ENCODE measurements at places on chromosomes 3 and 15.

DNA sequence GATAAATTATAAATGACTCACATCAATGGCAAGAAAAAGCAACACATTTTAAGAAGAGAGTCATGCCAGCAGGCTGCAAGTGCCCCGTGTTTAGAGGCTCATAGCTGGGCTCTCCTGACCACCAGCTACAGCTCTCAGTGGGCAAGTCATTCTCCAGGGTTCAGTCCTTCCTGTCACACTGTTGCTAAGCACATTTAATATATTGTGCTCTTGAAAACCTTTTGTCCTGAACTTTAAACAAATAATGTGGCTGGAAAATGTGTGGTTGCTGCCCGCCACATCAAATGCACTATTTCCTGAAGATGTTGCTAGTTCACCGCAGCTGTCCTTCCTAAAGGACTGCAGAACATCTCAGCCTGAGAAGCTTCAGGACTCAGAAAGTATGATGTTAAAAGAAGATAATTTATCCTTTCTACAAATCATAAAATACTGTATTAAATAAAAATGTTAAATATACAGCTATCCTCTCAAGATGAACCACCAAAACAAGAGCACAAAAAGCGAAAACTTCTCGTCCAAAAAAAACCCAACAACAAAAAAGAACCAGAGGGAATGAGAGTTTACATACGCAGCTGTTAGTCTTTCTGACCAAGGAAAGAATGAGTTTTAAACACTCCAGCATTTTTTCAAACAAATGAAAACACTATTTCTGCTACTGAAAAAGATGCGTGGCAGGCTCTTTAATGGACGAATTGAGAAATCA, 951 bp downstream of the TARS3 start:
- DNase-seq, result no peak

DNA sequence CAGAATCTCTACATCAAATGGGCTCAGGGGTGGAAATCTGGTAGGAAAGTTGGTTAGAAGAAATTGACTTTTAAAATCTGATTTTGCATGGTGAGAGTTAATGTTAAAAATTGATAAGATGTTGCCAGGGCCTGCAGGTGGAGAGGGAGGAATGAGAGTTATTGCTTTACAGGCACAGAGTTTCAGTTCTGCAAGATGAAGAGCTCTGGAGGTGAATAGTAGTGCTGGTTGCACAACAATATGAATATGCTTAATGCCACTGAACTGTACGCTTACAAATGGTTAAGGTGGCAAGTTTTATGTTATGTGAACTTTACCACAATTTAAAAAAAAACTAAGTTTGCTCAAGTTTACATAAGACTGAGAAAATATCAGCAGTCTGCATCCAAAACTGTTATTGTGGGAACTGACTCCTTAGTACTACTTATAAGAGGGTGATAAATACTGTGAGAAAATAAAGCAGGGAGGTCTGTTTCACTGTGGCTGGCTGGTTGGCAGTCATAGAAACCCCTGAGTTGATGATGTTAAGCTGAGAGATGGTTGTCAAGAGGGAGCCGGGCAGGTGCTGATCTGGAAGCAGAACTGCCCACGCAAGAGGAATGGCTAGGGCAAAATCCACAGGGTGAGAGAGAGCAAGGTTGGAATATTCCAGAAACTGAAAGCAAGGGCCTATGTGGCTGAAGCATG, 144.9 kb downstream of the EDEM1 start:
- DNase-seq, result no peak

DNA sequence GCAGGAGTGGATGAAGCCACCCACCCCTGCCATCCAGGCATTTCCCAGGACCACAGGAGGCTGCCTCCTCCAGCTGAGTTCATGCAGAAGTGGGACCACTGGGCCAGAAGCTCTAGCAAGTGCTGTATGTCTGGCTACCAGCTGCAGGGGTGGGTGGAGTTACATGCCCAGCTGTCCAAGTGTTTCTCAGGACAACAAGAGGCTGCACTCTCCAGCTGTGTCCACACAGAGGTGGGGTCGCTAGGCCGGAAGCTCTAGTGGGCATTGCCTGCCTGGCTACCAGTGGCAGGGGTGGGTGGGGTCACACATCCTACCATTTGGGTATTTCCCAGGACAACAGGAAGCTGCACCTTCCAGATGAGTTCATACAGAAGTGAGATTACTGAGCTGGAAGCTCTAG, 234.0 kb upstream of the PPP2R3A start:
- DNase-seq, result no peak

DNA sequence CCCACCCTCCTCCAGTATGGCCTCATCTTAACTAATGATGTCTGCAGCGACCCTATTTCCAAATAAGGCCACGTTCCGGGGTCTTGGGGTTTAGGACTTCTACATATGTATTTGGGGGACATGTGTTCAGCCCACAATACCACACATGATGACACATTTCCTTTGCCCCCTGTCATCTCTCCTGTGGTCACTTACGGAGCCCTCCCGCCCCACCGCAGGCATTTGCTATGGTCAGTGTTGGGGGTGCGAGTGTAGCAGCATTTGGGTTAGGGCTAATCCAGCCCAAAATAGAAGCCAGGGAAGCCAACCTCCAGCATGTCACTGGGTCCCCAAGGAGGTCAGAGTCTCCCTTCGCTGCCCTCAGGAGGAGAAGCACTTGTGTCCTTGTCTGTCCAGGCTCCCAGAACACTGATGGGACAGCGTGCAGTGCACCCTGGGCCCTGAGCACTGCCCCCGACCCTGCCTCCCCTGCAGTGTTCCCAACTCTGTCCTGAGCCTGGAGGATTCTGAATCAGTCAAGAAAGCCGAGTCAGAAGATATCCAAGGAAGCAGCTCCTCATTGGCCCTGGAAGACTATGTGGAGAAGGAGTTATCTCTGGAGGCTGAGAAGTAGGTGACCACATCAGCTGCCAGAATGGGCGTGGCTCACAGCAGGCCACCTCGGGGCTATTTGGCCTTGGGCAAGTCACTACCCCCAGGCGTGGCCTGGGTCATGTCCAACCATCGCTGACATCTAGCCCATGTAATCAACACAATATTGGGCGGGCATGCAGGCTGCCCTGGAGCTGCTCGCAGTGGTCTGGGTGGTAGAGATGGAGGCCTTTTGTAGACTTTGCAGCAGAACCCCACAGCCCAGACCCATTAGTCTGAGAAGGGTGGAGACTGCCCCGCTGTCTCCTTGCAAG, 46.9 kb upstream of the FGD5 start:
- no peak for DNase-seq

- DNase-seq, result no peak
Observed at GRCh38 chr3:136788154-136788553, 30.8 kb upstream of the SLC35G2 start.

GRCh38 chr3:53510508-53510907, 16.1 kb downstream of the CACNA1D start:
- no peak for DNase-seq

DNA sequence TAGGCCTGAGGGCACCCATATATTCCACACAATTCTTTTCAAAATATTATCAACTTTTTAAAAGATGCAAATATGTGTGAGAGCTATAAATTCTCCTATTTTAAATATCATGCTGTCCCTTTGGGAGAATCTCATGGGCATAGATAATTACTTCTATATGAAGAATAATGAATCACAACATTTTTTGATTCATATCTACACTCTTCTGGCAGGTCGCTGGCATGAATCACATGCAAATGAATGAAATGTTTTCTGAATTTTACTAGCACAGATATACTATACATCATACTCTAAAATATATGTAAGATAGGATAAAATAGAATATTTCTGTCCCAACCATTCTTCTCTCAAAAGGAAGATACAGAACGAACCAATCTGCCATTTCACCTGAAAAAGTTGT, 277.7 kb upstream of the KCNH8 start:
- no peak for DNase-seq

DNA sequence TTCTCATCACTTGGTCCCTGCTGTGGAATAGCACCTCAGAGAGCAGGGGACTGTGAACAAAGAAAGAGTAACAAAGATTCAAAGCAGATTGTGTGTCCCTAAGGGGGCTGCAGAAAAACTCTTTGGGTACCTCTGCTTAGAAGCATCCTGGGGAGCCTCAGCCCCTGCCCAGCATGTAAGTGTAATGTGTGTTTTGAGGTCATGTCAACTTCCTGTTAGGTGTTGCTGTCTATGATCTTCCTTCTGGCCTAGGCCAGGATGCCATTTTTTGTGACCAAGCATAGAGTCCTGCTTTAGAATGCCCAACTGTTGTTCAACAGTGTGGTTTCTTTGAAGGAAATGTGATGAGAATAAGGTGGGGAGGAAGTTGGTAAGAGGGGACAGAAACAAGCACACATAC, 77.1 kb upstream of the BCL6 start:
- DNase-seq, result no peak

GRCh38 chr3:121737644-121738043, 11.9 kb downstream of the GOLGB1 start:
- DNase-seq, result no peak

DNA sequence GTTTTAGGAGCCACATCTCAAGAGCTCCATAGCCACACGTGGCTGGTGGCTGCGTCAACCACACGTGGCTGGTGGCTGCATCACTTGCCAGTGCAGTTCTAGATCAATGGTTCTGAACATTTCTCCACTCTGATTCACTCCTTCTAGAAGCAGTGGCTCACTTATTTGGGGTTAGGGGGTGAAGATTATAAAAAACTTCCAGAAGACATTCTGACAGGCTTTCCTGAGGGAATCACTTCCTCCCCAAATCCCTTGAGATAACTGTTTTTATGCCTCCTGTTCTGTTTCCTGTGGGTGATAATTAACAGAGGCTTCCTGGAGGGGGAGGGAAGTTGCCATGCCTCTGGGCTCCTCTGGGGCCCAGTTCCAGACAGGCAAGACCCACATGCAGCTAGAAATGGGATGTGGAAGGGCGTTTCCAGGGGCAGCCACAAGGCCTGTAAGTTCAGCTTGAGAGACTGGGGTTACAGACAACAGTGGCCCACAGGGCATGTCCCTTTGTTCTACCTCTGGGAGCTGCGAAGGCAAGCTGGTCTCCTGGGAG, 23.6 kb downstream of the HEG1 start:
- DNase-seq, result no peak

DNA sequence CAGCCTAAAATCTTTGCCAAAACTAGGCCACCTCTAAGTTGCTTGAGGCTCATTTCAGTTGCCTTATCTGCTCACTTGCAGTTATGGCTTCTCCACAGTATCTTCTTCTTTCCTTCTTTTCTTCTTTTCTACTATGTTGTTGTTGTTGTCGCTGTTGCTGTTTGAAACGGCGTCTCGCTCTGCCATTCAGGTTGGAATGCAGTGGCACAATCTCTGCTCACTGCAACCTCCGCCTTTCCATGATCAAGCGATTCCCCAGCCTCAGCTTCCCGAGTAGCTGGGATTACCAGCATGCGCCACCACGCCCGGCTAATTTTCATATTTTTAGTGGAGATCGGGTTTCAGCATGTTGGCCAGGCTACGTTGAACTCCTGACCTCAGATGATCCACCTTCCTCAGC, 210.8 kb upstream of the NR2F2 start:
- no peak for DNase-seq

DNA sequence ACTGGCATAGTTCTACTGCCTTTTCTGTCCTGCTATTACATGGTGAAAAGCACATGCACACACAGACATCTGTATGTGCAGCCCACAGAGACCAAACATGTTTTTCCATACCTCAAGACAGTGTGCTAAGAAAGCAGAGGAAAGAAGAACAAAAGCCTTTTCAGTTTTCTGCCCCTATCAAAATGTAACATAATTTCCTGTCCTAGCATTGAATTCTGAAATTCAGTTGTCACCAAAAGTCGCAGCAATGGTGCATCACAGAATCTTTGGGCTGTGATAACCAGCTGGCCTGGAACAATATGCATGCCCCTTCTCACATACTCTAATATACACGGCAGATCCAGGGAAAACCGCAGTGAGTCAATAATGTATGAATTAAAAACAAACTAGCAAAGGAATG, 153.8 kb upstream of the RAP2B start:
- DNase-seq, result no peak

DNA sequence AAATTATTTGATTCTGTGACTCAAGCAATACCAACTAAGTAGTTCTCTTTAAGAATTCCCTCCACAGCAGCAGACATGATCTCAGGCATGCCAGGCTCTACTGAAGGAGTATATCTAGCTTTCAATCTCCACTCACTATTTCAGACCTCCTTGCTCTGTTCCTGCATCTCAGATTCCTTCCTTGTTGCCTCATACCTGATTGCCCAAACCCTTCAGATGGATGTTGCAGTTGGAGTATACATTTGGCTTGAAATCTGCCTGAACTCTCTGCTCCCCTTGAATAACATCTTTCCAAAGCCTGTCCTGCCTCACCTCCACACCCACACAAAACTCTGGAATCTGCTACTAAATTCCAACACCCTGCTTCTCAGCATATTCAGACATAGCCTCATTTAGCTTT, 19.8 kb upstream of the TM4SF4 start:
- no peak for DNase-seq

- DNase-seq, result no peak
Observed at GRCh38 chr3:131530843-131531242, 28.1 kb upstream of the MRPL3 start.

GRCh38 chr3:71681224-71681668, 44.0 kb downstream of the EIF4E3 start:
- no peak for DNase-seq

- DNase-seq, result no peak
Observed at GRCh38 chr15:63986185-63986680, 60.1 kb downstream of the DAPK2 start.

DNA sequence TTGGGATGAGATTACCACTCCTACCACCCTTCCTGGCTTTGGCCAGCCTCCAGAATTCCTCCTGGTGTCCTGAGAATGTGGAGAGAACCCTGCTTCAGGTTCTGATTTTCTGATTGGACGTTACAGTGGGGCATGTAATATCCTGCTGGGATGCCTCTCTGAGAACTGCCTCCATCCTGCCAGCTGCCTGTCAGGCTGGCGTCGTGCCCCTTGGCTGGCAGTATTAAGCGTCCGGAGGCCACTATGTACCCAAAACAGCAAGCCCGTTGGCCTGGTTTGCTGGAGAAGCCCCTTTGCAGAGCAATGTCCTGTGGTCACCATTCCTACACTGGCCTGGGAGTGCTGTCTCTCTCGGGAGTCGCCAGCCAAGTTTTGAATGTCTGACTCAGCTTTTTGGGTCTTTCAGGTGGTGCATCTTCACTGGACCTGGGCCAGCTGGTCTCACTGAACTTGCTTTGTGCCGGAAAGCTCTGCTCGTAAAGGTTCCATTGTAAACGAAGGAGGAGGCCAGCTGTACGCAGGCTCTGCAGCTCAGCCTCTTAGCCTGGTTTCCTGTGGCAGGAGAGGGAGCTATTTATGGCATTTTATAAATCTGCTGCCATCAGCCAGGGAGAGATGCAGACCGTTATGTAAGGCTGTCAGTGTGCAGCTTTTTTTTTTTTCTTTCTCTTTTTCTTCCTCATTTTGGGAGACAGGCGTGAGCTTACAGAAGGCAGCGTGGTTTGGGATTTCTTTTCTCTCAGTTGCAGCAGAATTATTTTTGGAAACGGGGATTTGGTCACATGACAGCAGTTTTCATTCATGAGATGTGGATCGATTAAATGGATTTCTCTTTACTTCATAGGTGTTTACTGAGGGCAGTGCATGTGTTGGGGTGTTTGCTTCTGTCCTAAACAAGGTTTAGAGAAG, 19.0 kb upstream of the TRAK1 start:
- no peak for DNase-seq

Measured in NCI-H2227 treated with DMSO at 0.1 percent for 48 hours (cell line).